Fibroblast of skin of left quadriceps (primary cell): ENCODE measurements at places on chromosomes 2 and 18.
A peak's percentile ranks its signal among the peaks of the same experiment; 100 is the strongest.

- DNase-seq = no peak
Measured at GRCh38 chr2:123723706-123724105, 301.4 kb upstream of the CNTNAP5 start.

- DNase-seq = peak; percentile 61
Measured at GRCh38 chr2:187964746-187965145, 326.9 kb upstream of the GULP1 start.

GRCh38 chr18:62736077-62736855 is 20.9 kb downstream of the PHLPP1 start:
- no peak for DNase-seq

DNA sequence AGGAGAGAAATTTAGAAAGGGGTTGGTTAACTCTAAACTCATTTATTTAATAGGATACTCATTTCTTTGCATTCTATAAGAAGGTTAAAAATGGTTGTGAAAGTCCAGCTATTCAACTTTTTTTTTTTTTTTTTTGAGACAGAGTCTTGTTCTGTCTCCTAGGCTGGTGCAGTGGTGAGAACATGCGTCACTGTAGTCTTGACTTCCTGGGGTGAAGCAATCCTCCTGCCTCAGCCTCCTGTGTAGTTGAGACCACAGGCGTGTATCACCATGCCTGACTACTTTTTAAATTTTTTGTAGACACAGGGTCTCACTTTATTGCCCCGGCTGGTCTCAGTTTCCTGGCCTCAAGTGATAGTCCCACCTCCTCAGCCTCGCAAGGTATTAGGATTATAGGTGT is 11.9 kb downstream of the ELP2 start:
- no peak for DNase-seq

- no peak for DNase-seq
Measured at GRCh38 chr2:1186421-1186820, 226.8 kb upstream of the TPO start.

- no peak for DNase-seq
Measured at GRCh38 chr2:74261204-74261864, 62.9 kb downstream of the MTHFD2 start.

DNA sequence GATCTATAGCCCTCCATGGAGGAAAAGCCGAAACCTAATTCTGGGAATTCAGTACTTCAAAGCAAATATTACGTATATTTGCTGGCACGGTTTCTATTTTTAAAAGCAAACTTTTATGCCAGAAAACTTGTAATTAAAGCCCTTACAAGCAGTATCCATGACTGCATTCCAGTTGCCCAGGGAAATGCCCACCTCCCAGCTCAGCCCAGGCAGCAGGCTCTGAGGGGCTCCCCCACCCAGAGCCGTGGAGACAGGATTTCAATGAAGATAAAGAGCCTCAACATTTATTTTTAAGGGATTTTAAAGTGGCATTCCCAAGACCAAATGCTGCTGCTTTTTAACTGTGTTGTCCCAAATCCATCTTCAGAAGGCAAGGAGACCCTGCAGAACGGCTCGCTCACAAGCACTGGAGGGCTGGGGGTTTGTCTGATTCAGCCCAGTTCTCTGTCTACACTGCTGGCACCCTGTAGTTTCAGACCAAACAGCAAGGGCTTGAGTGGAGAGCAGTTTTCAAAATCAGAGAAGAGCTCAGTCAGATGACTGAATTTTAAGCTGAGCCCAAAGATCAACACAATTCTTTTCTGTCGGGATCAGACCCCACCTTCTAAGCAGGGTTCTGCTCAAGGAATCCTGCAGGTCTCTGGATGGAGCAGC is 105.1 kb downstream of the KCNF1 start:
- no peak for DNase-seq

GRCh38 chr2:38099099-38100028 is 23.4 kb upstream of the CYP1B1 start:
- DNase-seq = no peak

DNA sequence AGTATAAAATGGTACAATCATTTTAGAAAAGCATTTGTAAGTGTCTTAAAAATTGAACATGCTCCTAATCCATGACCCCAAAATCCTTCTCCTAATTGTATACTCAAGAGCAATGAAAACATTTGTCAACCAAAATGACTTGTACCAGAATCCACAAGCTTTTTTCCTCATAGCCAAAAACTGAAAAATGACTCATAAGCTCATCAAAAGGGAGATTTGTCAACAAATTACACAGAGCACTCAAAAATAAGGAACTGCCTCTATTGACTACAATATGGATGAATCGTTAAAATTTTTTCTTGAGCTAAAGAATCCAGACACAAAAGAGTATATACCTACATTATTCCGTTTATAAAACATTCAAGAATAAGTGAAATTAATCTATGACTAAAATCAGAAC is 544.8 kb downstream of the ARHGAP15 start:
- DNase-seq = no peak

DNA sequence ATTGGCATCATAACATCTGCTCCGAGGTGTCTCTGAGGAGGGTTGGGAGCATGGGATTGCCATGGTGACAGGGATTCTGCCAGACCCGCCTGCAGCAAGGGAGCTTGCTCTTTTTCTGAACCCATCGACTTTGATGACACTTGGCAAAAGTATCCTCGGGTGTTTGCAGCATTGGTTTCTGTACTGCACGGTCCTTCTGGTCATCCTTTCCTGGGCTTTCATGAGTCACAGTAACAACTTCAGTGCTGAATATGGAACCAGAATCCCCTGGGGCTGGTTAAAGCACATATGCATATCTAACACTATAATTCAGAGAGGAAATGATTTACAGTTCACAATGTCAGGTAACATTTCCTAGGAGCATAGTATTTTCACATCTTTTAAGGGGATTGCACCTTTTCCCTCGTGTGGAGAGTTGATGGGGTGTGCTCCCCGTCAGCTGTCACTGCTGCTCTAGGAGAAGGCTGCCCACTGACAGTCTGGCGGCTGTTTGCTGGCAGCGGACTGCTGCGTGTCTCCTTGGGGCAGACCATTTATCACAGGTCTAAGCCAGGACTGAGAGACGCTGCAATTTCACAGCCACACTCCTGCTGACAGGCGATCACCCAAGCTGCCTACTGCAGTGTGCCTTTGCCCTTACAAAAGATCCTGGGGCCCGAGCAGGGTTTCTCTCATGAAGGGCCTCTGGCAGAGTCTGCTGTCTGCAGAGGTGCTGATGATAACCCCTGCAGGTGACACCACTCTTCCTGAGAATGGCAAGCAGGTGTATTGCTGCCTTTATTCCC is 425.3 kb downstream of the THSD7B start:
- no peak for DNase-seq

DNA sequence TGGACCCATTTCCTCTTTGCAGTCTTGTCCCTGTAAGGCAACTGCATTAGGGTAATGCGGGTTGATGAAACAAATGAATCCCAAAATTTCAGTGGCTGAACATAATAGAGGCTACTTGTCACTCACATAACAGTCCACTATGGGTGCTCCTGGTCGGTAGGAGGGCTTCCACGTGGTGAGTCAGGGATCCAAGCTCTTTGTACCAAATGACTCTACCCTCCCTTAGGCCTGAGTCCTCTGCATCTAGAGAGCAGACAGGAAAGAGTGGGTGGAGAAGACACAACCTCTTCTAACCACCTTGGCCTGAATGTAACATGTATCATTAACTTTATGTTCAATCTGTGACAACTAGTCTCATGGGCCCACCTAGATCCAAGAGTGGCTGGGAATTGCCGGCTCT is 86.2 kb upstream of the HAAO start:
- no peak for DNase-seq

DNA sequence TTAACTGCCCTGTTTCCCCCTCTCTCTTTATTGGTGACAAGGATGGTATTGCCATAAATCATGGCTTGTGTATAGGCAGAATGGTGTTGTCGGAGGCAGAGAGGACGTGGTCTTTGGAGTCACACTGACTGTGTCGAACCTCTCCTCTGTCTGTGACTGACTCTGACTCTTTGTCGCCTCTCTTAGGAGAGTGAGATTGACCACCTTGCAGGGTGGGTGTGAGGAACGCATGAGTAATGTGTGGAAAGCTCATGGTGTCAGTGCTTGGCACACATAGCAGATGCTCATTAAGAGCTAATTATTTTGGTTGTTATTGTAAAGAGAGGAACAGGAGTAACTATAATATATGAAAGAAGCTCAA is 145.6 kb downstream of the TTC27 start:
- no peak for DNase-seq

DNA sequence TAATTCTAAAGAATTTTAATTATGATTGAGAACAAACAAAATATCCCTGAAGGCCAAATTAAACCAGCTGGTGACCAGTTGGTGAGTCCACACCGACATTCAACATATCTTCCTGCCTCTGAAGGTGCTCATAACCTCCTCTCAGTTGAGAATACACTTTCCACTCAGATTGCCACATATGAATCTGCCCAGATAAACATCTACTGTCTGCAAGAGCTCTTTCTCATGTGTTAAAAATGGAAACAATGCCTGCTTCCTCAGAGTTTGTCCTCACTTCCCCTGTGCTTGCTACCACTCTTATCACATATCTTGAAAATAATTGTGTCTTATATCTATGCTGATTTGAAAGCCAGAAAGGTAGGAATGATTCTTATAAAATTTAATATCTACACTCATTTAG is 177.7 kb upstream of the GULP1 start:
- DNase-seq = peak; percentile 10

GRCh38 chr2:235378246-235378645 is 115.6 kb upstream of the AGAP1 start:
- DNase-seq = no peak

- no peak for DNase-seq
Measured at GRCh38 chr18:3916082-3916481, 466.1 kb downstream of the TGIF1 start.

DNA sequence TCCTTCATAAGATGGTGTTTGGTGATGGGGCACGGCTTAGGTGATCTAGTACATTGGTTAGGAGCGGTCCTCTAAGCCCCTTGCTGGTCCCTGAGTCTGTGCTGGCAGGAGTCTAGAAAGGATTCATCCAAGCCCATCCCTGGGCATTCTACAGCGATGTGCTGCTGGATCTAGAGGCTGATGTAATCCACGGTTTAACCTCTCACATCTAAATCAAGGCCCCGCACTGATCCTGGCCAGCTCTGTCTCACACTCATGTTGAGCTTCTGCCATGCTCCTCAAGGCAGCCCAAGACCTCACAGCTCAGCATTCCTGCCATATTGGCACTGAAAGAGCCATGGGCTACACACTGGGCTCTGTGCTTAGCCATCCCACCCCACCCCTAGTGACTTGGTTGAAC is 664.8 kb downstream of the STK39 start:
- DNase-seq = no peak

GRCh38 chr2:152037743-152038435 is 61.0 kb downstream of the CACNB4 start:
- no peak for DNase-seq

DNA sequence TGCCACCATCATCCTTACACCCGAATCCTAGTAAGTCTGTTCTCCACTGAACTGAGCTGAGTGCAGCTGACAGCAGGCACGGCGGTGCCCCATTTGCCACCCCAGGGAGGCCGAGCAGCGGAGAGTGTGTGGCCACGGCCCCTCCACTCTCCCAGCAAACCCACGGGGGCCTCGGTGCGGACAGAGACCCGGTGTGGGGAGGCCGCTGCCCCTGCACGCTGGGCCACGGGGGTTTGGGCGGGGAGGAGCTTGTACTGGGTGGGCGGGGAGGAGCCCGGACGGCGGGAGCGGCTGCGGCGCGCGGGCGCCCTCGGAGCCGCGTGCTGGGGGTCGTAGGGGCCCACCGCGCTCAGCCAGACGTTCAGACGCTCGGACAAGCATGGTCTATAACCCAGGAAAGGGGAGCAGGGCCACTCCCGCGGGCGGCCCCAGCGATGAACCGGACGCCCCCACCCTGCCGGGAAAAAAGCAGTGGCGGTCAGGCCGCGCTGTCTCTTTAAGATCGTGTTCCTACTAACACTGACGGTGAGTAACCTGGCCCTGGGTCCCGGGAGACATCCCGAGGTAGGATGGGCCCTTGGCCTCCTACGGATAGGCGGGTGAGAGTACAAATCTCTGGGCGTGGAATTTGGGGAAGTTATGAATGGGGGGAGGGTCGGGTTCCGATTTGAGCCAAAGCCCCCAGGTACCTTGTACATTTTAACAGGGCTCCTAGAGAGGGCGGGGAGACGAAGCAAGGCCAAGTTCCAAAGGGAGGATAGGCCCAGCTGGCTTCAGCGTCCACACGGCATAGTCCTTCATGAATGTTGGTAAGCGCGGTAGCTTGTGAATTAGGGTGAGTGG is at the start of gene ITPRIPL1:
Gene ITPRIPL1 (plus strand): TSS at position 277 of the 843 bp plus-strand sequence. CDS start 523 bp downstream, at position 800.
- DNase-seq = no peak

DNA sequence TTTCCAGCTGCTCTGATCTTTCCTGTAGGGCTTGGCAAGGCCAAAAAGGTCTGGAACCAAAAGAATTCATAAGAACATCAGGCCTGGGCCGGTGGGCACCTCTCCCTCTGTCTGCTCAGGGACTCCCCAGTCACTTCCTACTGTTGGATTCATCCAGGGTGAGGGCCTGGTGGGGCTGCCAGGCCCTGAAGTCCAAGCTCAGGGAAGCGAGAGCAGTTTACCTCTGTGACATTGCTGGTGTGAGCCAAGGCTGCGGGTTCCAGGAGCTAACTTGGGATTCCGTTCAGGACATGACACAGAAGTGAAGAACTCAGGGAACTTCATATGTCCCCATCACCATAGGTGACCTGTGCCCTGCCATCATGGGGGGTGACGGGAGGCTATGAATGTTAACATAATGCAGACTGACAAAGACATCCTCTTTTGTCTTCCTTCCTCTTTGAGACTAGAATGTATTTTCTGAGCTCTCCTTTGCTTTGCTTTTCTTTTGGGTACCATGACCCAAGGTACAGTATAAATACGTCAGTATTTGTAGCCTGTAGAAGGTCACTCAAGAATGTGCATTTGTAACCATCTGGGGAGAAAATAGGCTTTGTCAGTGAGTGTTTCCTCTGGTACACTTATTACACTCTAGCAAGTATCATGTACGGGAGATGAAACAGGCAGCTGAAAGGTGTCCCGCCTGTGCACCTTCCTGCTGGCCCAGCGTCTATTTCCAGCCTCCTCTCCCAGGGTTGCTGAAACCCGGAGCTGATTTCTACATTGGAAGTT is 130.5 kb upstream of the SLC1A4 start:
- no peak for DNase-seq

- DNase-seq = no peak
Measured at GRCh38 chr2:23237147-23237546, 147.8 kb upstream of the KLHL29 start.

DNA sequence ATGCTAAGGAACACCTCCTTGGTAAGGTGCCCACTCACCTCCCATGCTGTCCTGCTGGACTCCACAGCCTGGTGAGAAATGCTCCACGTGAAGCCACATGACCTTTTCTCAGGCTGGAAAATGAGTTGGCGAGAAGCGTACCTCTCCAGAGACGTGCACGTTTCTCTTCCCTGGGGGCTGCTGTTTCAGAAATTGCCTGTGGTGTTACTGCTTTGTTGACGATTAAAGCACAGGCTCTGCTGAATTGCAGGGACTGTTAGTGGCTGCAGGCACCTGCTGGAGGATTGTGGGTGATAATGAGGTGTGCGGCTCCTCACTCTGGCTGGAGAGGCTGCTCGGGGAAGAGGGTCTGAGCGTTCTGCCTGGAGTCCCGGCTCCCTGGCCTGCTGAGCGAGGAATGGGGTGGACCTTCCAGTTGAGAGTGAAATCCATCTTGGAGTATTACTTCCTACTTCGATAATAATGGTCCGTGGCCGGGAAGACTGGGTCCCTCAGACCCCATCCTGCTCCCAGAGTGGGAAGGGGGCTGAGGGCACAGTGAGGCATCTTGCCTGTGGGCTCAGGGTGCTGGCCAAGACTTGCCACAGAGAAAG is 199.3 kb upstream of the HDAC4 start:
- no peak for DNase-seq
